Muscle of back (tissue), 13 donors: ENCODE measurements at places on chromosomes 7 and 10.

GRCh38 chr10:120180160-120180559 lies 276.9 kb upstream of the PLPP4 start:
- no peak for DNase-seq

- no peak for DNase-seq
Measured at GRCh38 chr10:58755677-58756076, 243.0 kb downstream of the BICC1 start.

DNA sequence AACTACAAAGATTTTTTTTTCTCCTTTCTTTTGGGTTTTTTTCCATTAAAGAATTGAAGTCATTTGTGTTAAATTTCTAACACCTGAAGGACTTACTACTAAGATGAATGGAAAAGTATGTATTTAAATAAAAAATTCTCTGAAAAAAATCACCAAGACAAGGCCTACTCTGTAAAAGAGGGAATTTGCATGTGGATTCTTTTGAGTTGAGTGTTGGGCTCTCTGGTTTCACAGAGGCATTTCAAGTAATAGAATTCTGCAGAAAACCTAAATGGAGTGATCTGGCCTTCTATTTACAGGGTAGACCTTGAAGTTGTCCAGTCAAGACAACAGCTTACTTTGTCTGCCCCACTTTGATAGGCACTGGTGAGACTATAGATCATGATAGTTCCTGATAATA lies 4.1 kb downstream of the LRRC17 start:
- DNase-seq = no peak

DNA sequence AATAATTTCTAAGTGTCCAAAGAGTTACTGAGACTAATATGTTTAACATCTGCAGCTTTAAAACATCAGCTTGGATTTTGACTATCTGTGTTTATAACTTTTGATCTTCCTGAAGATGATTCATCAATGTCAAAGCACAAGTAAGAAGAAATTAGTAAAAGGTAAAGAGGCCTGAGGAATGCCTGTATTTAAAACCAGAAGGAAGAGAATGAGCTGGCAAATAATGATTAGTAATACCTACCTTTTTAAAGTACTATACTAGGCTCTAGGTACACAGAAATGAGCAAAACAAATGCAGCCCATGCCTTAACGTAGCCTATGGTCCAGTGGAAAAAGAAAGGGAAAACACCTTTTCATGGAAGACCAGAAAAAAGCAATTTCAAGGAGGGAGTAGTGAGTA lies 158.0 kb downstream of the KCND2 start:
- DNase-seq = no peak

DNA sequence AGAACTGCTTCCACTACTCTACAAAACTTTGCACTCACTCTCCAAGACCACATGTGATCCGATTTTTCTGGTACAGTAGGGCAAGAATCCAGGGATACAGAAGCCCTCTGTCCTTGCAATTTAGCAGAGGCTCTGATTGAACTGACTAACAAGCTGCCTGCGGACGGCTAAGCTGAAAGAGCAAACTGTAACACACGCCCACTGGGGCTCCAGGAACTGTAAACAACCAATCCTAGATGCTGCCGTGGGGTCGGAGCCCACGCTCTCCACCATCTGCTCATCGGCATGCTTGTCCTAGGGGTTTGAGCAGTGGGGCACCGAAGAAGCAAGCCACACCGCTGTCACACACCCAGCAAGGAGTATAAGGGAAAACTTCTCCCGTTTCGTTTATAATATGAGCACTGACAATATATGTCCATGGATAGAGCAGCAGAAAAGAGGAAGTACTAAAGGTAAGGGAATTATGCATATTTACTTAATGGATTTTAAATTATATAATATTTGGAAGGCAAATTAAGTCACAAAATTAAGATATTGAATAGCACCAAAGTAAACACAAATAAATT lies 634.4 kb upstream of the POT1 start:
- DNase-seq = no peak

DNA sequence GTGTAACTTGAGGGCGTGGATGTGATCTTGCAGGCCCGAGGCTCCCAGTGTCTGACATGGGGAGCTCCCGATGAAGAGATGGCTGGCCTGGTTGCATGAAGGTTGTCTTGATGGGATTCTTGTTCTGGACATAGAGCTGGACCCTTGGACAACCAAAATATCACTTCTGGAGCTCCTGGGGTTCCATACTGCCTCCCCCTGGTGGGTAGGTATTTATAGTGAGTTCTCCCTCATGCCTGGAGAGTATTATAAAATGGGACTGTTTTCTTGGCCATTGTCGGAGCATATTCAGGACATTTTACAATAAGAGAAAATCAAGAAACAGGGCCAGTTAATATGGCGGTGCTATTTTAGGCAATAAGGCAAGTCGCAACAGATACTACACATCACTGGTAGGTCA lies 32.6 kb upstream of the GIMAP8 start:
- DNase-seq = no peak

- DNase-seq = no peak
Measured at GRCh38 chr7:123570390-123571182, 13.0 kb upstream of the NDUFA5 start.

GRCh38 chr10:69318867-69319727 lies 40.8 kb downstream of the HK1 start:
- DNase-seq = peak; percentile 74

GRCh38 chr7:6193709-6194108 lies 78.7 kb downstream of the CYTH3 start:
- DNase-seq = no peak

- no peak for DNase-seq
Measured at GRCh38 chr10:126243306-126243705, 145.0 kb downstream of the ADAM12 start.

DNA sequence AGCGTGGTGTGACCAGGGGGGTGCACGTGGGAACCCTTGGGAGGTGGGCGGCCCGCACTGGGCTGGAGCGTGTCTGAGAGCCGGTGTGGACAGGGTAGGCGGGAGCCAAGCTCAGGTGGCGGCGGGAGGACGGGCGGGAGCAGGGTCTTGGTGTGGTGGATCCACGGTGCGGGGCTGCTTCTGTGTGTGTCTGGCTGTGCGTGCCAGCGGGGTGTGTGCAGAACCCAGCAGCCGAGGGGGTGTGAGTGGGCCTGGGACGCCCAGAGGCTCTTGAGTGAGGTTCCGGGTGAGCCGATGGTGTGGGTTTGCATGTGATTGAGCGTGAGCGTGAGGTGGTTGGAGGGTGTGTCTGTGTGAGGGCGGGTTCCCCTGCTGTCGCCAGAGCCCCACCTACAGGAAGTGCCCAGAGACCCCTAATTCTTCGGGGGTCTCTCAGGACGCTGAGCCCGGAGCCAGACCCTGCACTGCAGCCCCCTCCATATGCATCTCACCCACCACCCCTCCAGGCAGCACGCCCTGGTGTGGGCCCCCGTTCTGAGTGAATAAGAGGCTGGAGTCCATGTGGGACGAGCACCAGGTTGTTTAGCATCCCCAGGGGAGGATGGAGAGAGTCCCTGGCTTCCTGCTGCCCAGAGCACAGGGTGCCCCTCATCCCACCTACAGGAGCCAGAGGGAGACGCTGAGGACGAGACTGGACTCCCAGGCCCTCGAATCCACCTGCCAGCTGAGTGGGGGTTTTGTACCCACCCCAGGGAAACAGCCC lies 78.2 kb downstream of the ELFN1 start:
- no peak for DNase-seq

DNA sequence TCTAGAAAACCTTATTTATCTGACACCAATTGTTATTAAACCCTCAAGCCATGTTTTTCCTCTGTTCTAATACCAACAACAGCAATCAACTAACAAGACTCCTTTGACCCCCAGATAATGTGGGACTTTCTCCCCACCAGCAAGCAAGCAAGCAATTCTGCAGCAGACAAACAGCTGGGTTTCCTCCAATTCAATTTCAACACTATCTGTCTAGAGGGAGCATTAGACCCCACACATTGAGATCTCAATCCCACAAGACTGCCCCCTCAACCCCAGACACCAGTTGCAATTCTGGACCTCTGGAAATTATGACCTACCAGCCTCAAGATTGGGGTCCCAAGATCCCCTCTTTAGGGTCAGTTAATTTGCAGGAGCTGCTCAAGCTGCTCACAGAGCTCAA lies 89.4 kb upstream of the TMEM26 start:
- no peak for DNase-seq

DNA sequence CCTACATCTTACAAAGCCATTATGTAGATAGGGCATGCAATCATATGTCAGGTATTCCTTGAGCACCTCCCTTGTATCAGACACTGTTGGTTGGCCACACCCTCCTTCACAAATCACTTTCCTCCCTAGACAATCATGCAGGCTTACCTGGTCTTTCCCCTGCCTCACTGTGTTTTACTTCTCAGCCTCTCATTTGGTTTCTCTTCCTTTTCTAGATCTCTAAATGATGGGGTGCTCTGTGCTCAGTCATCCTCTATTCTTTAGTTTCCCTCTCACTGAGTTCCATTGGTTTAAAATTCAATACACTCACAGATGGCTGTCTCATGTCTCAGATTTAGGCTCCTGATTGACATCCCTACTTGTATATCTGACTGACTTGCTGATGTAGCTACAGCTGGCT lies 31.4 kb downstream of the ANK3 start:
- DNase-seq = no peak

DNA sequence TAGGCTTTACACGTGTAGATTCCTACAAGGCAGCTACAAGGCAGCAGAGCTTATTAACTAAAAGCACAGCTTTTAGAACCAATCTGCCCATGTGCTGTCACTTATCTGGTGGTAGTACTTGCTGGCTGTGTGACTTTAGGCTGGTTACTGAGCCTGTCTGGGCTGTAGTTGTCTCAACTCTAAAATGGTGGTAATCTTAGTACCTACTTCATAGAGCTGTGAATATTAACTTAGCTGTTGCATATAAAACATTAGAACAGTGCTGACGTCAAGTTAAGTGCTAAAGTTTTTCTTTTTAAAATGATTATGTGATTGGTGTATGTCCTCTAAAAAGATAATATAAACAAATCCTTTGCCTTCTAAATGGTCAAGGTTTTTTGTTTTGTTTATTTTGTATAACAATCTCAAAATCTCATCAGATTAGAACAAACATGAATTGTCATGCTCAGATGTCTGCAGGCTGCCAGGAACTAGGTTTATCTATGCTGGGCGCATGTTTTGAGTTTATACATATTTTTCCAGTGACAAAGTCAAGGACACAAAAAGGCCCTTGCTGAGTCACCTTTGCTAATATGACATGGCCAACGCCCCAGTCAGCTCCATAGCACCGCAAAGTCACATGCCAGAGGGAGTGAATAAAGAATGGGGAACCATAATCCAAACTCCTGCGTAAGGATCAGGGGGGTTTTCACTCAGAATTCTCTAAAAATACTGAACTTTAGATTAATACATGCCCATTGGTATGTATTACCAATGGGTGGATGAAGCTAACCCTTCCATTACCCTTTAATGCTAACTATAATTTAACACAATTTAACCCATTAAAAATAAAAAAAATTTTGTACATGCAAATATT lies 39.8 kb upstream of the ARL4A start:
- DNase-seq = no peak

GRCh38 chr10:78634835-78635234 lies 433.9 kb upstream of the ZMIZ1 start:
- no peak for DNase-seq

DNA sequence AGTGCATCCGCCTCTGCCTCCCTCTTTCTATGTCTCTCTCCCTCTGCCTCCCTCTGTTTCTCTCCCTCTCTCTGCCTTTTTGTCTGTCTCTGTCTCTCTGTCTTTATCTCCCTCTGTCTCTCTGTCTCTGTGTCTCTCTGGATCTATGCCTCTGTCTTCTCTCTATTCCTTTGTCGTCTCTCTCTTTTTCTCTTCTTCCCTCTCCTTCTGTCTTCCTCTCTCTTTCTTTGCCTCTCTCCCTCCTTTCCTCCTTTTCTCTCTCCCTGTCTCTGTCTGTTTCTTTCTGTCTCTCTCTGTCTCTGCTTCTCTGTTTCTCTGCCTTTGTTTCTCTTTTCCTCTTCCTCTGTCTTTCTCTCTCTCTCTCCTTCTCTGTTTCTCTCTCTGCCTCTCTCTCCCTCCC lies 678.8 kb upstream of the NRP1 start:
- DNase-seq = no peak

- no peak for DNase-seq
Measured at GRCh38 chr7:152869677-152870051, 110.1 kb downstream of the ACTR3B start.

DNA sequence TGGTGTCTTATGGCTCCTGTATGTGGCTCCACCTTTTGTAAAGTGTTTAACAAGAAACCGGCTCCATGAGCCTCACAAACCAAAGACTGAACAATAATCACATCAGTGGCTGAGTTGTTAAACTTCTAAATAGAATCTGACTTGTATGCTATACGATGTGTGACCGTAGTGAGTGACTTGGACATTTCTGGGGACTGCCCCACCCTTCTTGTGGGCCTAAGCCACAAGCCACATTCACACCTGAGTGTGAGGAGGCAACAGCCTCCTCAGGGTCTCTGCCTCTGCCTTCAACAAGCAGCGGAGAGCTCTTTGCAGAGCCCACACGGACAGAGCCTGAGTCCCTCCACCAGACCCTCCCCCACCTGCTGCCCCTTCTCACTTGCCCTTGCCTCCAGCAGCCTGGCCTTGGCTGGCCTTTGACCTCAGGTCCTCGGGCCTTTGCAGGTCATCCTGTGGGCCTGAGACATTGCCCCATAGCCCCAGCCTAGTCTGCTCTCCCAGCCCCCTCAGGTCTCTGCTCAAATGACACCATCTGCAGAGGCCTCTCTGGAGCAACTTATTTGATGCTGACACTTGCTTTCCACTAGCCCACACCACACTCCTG lies 156.8 kb upstream of the TNS3 start:
- no peak for DNase-seq

GRCh38 chr10:60148266-60148840 lies 241.3 kb downstream of the ANK3 start:
- DNase-seq = peak; percentile 34

GRCh38 chr7:149720372-149721083 lies 52.9 kb downstream of the ZNF467 start:
- no peak for DNase-seq

GRCh38 chr7:128112781-128113221 lies 81.6 kb upstream of the LRRC4 start:
- no peak for DNase-seq

- DNase-seq = peak; percentile 36
Measured at GRCh38 chr10:32985775-32986350, 27.8 kb upstream of the ITGB1 start.

DNA sequence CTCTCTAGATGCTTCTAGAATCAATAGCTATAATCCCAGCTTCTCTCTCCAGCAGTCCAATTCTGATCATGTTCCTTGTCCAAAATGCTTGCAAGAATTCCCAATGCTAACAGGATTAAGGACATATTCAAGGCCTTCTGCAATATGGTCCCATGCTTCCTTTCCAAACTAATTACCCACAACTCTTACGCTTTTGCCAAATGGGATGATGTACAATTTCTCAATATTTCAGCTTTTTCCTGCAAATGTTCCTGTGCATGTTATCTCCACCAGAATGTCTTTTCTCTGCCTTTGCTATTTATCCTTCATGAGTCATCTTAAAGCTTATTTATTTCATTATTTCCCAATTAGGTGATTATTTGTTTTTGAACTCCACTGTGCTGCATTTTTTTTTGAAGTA lies 556.4 kb downstream of the SORCS1 start:
- DNase-seq = no peak

GRCh38 chr10:124417895-124418725 lies 613 bp downstream of the OAT start:
- peak; percentile 38 for DNase-seq

- no peak for DNase-seq
Measured at GRCh38 chr10:129538236-129538635, 71.2 kb downstream of the MGMT start.
